H54 (cell line): ENCODE measurements at places on chromosomes 11 and 22.

DNA sequence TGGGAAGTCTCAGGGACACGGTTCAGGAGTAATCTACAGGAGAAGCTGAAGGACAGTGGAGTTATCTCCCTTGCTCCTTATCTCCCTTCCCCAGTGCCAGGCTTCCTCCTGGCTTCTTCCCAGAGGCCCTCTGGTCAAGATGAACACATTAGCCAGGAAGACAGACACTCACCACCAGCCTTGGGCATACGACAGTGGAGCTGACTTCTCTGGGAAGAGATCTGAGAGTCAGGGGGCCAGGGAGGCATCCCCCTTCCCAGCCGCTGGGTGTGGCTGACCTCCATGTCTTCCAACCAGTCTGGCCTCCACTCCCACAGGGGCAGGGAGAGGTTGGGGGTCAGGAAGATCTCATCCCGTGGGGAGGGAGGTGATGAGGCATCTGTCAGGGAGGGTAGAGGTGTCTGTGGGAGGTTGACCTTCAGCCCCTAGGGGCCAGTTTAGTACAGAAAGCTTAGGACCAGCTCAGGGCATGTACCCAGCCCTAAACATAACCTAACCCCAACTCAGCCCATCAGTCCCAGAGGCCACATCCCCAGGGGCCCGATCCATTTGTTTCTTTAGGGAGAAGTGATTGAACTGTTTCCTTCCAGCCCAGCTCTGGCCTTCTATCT, 12.7 kb downstream of the ROBO4 start:
- no peak for DNase-seq

DNA sequence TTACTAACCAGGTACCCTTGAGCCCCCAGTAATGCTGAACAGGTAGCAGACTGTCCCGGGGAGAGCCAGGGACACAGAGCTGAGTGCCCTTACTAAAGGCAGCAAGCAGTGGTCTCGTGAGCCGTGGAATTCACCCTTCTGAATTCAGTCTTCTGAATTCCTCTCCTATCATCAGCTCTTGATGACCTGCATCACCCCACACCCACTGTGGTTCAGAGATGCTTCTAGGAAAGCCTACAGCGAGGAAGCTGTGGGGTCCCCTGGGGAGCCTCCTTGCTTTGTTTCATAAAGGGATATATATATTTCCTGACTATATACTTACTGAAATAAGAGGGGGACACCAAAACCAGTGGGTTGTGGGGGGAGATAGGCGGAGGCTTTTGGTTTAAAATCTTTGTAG, 2.6 kb downstream of the SPATA19 start:
- DNase-seq, result no peak

GRCh38 chr11:126059238-126059781, 3.4 kb downstream of the CDON start:
- DNase-seq, result no peak

- DNase-seq, result no peak
Measured at GRCh38 chr11:65651589-65652510, 10.9 kb downstream of the RELA start.

DNA sequence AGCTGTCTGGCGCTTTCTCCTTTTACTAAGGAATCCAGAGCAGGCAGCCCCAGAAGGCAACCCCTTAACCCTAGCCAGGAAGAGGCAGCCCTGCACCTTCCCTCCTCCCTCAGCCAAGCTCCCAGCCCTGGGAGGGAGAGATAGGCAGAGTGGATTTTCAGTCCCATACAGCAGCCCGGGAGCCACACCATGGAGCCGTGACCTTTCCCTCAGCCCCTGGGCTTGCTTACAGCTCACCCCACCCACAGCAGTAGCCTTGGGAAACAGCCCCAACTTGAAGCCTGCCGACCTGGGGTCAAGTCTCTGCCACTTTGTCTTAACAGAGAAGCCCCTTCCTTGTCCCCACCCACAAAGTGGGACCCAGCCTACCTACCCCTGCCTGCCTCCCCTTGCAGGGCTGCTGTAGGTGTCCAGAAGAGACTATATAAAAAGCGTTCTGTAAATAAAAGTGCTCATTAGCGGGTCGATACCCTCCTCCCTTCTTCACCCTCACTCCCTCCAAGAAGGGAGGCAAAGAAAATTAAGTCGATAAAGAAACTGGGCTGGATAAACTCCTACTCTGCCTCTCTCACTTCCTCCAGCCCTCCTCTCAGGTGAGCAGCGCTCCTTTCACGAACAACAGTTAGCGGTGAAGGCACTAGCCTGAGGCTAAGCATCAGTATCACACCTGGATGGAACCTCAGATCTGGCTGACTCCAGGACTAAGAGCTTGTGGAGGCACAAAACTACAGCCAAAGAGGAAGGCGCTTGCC, 4.2 kb downstream of the TST start:
- no peak for DNase-seq

GRCh38 chr11:42713753-42714152, 598.0 kb upstream of the API5 start:
- DNase-seq, result no peak

DNA sequence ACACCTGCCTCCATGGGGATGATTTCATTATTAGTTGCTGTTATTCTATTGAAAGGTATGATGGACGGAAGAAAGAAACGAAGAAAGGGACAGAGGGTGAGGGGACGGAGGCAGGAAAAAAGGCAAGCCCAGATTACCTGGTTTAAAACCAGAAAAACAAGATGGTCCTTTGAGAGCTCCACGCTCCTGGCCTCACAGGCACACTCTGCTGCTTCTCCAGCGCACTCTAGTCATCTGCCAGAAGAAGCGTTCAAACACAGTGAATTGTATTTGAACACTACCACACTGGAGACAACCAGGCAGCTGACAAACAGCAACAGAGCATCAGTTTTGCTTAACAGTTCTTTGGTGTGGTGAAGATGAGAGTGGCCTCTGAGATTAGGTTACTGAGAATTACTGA, 216.9 kb downstream of the CADM1 start:
- DNase-seq, result no peak

DNA sequence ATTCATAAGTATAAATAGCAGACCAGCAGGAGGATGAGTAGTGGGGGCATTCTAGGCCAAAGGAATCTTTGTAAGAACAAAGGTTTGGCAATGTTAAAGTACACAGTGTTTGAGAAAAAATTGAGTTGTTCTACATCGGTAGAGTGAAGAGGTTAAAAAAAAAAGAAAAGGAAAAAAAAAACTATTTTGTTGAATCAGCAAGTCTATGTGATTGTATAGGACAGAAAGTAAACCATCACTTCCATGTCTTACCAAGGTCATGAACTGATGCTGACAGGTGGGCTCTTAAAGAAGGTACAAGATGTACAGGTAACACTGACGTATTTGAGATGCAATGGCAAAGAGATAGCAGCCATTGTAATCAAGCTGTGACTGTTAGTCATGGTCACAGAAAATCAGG, 29.5 kb upstream of the PTH start:
- no peak for DNase-seq

DNA sequence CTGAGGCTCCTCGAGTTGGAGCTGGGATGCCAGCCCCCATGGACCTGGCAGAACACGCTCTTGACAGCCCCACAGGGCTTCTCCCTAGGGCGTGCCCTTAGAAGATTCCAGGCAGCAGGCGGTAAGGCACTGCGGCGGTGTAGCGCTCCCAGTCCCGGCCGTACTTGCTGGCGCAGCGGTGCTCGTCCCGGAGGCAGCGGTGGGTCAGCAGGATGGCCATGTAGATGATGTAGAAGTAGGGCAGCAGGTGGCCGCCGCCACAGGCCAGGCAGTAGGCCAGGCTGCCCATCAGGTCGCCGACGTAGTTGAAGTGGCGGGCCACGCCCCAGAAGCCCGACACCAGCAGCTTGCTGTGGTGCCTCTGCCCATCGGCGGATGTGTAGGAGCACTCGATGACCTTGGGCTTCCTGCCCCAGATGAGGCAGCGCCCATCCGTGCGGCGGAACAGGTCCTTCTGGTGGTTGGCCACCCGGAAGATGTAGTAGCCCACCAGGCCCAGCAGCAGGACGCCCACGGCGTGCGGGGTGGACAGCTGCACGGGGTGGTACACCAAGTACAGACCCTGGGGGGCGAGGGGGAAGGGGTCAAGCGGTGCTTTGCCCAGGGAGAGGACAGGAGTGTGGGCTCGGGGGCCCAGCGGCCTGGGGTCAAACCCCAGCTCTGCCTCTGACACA, 12.8 kb downstream of the DHCR7 start:
- DNase-seq, result no peak

DNA sequence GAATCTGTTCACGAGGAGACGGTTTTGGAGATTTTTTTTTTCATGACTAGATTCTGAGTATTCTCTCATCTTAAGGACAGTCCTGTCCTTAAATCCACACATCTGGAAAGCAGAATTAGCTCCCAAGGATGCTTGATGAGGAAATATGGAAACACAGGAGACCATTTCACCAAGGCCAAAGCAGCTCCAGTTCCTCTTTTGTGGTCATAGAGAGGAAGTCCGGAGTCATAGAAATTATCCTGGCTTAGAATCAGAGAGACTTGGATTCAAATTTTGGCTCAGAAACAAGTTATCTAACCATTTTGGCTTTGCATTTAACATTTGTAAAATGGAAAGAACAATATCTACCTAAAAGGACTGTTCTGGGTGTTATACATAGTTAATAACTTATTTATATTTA, 7.3 kb upstream of the TEAD1 start:
- no peak for DNase-seq

GRCh38 chr11:122062763-122063162, 53.3 kb downstream of the BLID start:
- no peak for DNase-seq

- DNase-seq, result no peak
Measured at GRCh38 chr11:40188848-40189247, 1270.6 kb downstream of the LRRC4C start.

GRCh38 chr11:19398273-19398672, 157.5 kb upstream of the E2F8 start:
- DNase-seq, result no peak

DNA sequence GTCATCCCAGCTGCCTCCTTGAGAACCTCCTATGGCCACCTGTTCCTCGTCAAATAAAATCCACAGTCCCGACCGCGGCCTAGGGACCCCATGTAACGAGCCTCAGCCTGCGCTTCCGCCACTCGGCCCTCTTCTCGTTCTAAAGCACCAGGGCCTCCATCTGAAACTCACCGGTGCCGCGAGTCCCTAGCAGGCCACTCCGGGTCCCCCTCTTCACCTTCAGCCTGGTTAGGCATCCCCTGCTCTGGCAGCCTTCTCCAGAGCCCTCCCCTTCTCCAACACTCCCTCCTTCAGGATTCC, 2.4 kb upstream of the SSTR3 start:
- DNase-seq, result no peak

DNA sequence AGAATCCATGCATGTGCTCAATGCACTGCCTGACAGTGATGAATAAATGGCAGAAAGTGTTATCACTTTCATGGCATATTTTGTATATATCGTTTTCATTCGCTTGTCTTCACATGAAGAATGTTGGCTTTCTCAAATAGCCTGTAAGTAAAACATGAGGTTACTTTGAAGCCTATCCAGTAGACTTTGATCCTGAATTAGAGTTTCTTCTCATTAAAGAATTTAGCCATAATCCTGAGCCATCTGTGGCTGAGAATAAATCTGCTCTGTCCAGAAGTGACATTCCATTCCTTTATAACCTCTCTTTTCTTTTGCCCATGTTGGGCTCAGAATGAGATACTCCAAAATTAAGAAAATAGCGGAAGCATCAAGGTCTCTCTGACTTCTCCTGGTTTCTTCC, 1071.7 kb upstream of the TENM4 start:
- no peak for DNase-seq

- no peak for DNase-seq
Measured at GRCh38 chr22:41648432-41648831, 27.3 kb downstream of the XRCC6 start.

- DNase-seq, result peak; percentile 54
Measured at GRCh38 chr11:75577207-75577606, 15.2 kb downstream of the SERPINH1 start.

DNA sequence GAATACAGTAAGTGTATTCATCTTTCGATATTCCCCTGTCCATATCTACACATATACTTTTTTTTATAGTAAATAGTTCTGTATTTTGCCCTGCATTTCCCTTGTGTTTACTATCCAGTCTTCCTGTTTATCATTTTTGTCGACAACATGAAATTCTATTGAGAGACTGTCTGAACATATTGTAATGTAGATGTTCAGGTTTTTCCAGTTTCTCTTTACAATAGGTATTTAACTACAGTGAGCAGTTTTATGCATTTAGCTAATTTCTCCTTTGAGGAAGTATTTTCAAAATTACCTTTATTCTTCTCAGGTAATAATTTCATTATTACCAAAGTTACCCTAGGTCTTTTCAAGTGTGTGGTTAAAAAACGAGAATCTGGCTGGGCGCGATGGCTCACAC, 16.7 kb downstream of the PIK3IP1 start:
- no peak for DNase-seq

GRCh38 chr22:36323182-36323854, 64.4 kb downstream of the MYH9 start:
- DNase-seq, result no peak

DNA sequence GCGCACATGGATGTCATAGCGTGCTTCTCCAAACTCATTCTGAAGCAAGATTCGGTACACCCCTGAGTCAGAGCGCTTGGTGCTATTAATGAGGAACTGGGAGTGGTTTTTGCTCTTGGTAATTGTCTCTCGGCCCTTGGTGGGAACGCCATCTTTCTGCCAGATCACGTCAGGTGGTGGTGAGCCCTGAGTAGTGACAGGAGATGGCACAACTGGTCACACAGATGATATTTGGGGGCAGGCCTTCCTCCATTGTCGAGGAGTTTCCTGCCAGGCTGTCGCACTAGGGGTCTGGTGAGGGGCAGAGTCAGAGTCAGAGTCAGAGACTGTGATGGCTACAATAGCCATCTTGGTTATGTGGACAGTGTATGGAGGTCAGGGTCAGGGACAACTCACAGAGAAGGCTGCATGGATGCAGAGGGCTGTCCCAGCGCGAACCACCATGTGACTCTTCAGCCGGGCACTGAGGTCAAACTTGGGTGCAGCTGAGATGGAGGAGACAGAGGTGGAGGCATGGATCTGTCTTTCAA, 9.3 kb downstream of the TMEM86A start:
- DNase-seq, result no peak

GRCh38 chr22:35170716-35171697, 86.3 kb upstream of the HMGXB4 start:
- no peak for DNase-seq

DNA sequence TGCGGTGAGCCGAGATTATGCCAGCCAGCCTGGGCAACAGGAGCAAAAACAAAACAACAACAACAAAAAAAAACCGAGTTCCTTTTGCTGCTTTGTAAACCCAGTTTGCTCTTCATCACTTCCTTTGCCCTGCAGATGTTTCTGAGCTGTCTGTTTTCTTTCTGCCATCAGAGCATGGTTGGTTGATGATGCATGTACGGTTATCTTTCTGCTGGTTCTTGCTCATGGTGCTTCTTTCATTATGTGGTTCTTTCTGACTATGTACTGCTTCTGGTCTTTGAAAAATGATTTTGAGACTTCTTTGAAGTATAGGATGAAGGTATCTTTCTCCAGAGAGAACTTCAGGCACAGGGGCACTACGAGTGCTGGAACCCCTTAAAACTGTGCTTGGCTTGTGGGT, 13.2 kb downstream of the TANGO2 start:
- DNase-seq, result no peak

GRCh38 chr22:19854778-19855503, at the start of the genes GNB1L and RTL10:
GNB1L (minus strand) TSS chr22:19854874; CDS start chr22:19821355, 33,519 bp downstream.
RTL10 (minus strand) TSS chr22:19854874; CDS start chr22:19852261, 2,613 bp downstream.
- DNase-seq, result peak; percentile 87
